Effector memory CD8-positive, alpha-beta T cell (primary cell): ENCODE measurements at places on chromosomes 16 and 17.

- DNase-seq = no peak
Measured at GRCh38 chr17:38717139-38717745, 12.2 kb downstream of the MLLT6 start.

GRCh38 chr16:1054660-1055556, 17.6 kb upstream of the SSTR5 start:
- DNase-seq = no peak

DNA sequence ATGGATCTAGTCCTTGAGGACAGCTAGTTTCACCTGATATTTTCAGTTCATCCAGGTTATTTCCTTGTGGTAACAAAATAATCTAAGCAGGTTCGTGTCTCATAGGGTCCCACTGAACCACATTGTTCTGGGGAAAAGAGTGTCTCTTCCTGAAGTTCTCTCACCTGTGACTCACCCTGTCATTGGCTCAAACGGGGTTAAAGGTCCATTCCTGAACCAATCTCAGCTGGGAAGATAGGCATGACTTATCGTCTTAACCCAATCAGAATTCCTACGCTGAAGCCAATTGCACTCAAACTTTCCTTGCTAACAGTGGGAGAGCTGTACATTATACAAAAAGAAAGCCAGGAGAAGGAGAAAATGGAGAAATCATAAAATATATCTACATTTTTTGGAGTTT, 475.8 kb downstream of the TOX3 start:
- DNase-seq = no peak

DNA sequence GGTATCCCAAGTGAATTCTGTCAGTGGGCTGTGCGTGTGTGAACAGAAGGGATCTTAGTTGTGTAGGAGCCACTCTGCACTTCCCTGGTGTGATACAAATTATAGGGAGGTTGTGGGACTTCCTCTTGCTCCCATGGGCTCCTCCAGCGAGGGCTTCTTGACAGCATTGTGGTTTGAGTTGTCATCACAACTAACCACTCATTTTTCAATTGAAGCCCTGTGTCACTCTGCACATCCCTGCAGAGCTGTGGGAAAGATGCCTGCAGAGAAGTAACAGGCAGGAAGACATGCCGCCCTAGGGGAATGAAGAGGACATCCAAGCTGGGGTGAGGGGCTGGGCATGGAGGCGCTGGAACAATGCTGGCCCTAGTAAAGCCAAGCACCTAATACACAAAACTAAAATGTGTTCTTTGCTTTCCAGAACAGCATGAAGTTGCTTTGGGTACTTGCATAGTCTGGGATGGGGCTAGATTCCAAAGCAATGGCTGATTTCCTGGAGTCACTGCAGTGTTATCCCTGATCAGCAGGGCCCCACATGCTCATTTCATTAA, 692.5 kb downstream of the TOX3 start:
- DNase-seq = no peak

DNA sequence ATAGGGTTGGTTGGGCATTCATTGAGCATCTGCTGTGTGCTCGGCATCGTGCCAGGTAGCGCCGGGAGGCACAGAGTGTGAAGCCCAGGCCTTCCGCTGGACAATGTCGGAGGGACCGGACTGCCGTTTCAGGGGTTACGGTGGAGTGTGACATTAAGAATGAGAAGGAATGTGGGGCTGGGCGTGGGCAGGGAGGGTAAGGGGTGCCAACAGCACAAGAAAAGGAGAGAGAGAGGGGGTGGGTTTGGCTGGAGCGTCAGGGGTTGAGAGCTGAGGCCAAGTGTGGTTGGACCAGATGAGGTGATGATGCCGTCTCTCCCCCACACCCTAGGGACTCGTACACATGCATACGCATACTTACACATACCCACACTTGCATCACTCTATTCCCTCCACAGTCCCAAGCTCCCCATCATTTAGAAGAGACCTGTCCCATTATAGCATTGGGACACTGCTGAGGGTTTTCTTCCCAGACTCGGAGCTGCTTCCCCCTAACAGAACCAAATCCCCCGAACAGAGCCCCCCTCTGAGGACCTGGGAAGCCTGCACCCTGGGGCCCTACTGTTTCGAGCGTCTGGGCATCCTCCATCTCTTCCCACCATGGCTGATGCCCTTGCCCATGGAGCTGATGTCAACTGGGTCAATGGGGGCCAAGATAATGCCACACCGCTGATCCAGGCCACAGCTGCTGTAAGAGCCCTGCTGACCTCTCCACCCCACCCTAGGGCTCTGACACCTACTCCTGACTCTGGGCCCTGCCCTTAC, 3.3 kb upstream of the KCTD11 start:
- DNase-seq = no peak

- no peak for DNase-seq
Measured at GRCh38 chr16:85200471-85201278, 88.4 kb upstream of the CIBAR2 start.

DNA sequence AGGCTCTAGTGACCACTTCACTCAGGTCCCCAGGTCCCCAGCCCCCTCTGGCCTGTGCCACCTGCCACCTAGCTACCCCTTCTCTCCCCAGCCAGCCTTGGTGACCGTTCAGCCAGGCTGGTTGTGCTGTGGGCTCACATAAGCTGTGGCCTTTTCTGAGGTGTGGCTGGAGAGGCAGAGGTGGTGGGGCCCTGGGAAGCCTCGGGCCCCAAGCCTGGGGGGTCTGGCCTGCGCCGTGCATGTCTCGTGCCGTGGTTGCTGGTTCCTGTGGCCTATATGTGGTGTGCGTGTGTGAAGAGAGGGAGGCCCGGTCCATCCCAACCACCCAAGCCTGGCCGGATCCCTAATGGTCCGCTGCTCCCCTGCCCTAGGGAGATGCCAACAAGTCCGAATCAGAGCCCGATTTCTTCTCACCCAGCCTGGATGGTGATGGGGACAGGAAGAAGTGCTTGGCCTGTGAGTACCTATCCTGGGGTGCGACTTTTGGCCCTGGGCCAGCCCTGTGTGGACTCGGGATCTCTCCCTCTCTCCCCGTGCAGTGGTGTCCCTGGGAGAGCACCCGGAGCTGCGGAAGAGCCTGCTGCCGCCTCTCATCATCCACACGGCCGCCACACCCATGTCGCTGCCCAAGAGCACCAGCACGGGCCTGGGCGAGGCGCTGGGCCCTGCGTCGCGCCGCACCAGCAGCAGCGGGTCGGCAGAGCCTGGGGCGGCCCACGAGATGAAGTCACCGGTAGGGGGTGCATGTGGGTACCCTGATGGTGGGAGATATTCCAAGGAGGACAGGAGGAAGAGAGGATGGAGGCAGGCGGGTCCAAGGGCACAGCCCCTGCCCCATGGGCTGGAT, 35.9 kb downstream of the CACNA1G start:
- DNase-seq = no peak

- no peak for DNase-seq
Measured at GRCh38 chr17:17872547-17873345, 36.0 kb upstream of the SREBF1 start.

DNA sequence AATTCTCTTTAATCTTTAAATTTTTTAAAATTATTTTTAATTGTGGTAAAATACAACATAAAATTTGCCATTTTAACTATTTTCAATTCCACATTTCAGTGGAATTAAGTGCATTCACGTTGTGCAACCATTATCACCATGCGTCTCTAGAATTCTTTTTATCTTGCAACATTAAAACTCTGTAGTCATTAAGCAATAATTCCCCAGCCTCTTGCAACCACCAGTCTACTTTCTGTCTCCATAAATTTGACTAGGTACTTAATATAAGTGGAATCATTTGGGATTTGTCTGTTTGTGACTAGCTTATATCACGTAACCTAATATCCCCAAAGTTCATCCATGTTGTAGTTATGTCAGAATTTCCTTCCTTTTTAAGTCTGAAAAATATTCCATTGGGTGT, 79.1 kb downstream of the TAOK1 start:
- DNase-seq = no peak

DNA sequence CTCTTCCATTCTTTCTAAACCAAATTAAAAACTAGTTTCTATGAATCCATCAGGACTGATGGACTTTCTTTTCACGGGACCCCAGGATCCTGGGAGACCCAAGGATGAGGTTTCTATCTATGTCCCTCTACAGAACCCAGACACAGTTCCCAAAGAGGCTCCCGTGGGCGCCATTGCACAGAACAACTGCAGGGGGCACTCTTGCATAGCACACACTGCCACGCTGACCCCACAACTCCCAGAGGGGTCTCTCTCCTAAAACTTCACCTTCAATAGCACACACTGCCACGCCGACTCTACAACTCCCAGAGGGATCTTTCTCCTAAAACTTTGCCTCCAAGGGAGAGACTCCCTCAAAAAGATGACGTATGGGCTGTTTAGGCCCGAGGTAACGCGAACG, 9.0 kb downstream of the ABR start:
- no peak for DNase-seq

DNA sequence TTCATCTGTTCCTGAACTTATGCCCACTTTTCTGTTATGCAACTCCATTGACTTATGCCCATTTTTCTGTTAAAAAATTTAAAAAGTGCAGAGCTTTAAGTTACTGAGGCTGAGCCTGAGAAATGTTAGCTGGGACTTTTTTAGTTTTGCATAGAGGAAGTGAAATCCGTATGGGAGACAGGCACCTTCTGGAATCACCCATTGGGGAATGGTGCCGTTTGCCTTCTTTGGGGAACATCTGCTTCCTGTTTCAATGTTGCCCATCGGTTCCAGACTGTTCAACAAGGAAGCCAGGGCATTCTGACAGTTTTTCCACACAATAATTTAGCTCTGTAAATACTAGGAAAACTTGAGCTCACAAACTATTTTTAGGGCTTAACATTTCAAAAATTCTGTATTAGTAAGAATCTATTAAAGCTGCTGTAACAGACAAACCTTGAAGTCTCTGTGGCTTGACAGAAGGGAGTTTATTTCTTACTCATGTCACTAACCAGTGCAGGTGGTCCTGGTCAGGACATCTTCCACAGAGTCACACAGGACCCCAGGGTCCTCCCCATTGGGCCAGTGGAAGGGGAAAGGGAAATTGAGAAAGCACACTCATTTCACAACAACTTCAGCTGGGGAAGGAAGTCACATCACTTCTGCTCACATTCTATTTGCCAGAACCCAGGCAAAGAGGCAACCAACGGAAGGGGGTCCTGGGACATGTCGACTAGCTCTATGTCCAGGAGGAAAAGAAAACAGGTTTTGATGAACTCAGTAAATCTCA, 17.2 kb downstream of the PRKCB start:
- DNase-seq = no peak

- peak; percentile 90 for DNase-seq
Measured at GRCh38 chr17:2416010-2416734, 15.3 kb upstream of the MNT start.

GRCh38 chr17:66764506-66764905, 70.4 kb upstream of the CACNG5 start:
- DNase-seq = no peak

DNA sequence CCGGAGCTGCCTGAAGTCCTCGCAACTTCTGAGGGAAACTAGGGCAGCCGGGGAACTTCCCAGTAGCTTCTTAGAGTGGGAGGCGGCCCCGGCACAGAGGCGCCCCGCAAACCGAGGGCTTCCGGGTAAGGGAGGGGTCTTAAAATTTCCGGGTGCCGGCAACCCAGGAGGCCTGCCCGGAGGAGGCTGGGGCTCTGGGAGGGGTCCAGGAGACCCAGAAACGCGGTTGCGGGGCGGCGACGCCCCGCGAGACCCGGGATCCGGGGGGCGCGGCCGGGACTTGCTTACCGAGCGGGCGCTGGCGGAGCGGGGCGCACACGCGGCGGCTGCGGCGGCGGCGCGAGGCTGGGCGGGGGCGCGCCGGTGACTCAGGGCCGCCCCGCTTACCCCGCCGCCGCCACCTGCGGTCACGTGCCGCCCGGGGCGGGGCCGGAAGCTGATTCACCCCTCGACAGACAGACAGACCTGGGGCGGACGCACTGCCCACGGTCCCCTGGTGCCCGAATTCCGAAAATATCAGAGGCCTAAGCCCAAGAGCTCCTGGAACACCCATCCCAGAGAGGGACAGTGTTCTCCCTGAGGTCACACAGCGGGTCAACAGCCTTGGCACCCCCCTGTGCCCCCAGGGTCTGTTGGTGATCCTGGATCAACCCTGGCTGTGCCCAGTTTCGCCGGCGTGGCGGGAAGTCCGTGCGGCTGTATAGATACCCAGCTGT, at the start of gene FAM83G:
Gene FAM83G, minus strand, starts transcription at position 344 of the 716 bp plus-strand sequence. CDS start 723 bp downstream, outside the sequence.
- peak; percentile 84 for DNase-seq

- peak; percentile 62 for DNase-seq
Measured at GRCh38 chr16:88505405-88506082, 52.5 kb downstream of the ZFPM1 start.

DNA sequence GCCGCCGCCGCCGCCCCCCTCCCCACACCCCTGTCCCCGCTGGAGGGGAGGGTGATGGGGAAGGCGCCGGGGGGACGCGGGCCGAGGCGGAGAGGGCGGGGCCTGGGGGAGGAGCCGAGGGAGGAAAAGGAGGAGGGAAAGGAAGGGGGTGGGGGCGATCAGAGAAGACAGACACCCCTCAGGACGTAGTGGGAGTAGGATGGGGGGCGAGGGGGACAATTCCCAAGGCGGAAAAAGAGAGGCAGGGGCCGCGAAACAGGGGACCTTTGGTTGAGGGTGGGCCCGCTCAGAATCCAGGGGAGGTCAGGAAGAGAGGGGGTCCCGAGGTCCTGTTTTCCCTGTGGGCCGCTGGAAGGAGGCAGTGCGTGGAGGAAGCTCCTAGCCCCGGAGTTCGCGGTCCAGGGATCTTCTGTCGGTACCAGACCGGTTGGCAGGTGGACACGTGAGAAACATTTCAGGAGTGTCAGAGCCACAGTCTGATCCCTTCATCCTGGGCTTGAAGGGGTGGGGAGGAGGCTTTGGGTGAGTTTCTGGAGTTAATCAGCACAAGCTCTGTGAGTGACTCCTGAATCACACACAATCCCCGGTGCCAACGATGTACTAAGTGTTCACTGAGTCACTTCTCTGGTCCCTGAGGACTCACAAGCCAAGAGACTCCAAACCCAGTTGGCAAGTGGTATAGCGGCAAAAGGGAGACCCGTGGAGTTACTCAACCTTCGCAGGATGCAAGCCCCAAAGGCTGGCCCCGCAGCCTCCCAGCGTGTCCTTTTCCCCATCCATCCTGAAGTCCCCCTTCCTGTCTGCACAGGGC, at the start of gene XYLT1:
Gene XYLT1, minus strand, starts transcription at position 53 of the 811 bp plus-strand sequence. CDS start 164 bp downstream, outside the sequence.
- DNase-seq = no peak
